Fibroblast of skin of right quadriceps (primary cell): ENCODE measurements at places on chromosomes 13 and 19.

DNA sequence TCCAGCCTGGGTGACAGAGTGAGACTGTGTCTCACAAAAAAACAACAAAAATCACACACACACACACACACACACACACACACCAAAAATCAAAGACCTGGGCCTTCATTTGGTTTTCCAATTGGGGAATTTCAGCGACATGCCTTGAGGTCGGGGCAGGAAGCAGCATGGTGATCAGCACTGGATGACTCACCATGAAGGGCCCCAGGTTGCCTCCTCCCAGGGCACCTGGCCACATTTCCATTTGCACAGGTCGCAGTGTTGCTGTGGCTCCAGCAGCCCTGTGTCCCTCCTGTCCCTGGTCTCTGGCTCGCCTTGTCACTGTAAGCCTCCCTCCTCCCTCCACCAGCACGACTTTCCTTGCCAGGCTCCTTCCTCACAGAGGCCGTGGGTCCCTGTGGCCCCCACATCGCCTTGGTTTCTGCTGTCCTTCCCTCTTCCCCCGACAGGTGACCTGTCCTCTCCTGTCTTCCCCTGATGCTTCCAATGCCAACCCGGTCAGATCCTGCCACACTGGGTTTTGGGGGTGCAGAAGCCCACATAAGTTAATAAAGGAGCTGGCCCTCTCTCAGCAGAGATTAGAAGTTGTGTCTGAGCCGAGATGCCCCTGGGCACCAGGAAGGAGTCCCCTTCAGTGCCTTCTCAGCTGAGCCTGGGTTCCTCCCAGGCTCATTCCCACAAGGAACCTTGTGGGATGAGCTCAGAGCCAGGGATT, 66.7 kb downstream of the GPR12 start:
- no peak for DNase-seq

- DNase-seq = peak; percentile 13
These were observed 31.1 kb downstream of the DNM2 start for GRCh38 chr19:10748927-10749434.

- DNase-seq = no peak
These were observed 198.1 kb downstream of the OXGR1 start for GRCh38 chr13:96796091-96796633.

DNA sequence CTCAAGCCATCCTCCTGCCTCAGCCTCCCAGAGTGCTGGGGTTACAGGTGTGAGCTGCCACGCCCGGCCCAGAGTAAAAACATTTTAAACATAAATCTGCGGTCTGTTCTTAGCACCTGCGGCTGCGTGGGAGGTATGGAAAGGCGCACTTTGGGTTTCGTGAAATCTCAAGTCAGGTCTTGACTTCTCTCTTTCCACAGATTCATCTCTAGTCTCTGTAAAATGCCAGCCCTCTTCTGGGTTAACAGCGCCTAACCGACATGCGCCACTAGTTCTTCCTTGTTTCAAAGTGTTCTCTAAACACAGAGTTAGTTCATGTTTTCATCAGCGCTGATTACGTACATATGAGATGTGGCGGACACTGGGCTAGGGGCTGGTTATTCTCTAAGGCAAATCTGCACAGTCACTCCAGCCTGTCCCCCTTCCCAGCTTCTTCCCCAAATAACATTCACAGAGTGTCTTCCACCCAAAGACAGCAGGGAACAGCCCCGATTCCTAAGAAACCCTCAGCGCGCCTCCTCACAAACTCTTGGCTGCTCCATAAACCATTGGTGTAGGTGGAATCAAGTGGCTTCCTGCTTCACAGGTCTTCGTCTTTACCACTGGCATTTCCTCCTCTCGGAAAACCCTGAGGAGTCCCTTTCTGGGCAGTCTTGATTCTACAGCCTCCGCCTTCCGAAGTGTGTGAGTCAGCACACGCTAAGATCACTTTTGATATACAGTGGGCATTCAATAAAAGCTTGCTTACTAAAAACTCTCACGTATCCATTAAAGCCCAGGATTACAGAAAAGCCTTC, 1.4 kb downstream of the PARP4 start:
- peak; percentile 87 for DNase-seq

- no peak for DNase-seq
These were observed 216.3 kb downstream of the NHLRC3 start for GRCh38 chr13:39254601-39255000.

DNA sequence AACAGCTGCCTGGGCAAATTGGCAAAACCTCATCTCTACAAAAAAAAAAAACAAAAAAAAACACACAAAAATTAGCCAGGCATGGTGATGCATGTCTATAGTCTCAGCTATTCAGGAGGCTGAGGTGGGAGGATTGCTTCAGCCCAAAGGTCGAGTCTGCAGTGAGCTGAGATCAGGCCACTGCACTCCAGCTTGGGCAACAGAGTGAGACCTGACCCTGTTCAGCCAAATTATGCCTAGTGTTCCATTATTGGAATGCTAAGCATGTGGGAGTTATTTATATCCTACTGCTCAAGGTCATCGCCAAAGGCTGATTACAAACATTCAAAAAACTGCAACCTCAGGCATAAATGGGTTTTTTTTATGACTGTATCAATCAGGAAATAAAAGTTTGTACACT, 1251.0 kb upstream of the PCDH9 start:
- DNase-seq = no peak

GRCh38 chr13:95235974-95236373, 65.3 kb downstream of the ABCC4 start:
- DNase-seq = no peak

GRCh38 chr19:4099041-4099764, 24.7 kb downstream of the MAP2K2 start:
- no peak for DNase-seq

GRCh38 chr19:6616011-6616410, 25.1 kb upstream of the CD70 start:
- peak; percentile 46 for DNase-seq

GRCh38 chr19:49850221-49850486, 805 bp upstream of the PTOV1 start:
- DNase-seq = no peak

DNA sequence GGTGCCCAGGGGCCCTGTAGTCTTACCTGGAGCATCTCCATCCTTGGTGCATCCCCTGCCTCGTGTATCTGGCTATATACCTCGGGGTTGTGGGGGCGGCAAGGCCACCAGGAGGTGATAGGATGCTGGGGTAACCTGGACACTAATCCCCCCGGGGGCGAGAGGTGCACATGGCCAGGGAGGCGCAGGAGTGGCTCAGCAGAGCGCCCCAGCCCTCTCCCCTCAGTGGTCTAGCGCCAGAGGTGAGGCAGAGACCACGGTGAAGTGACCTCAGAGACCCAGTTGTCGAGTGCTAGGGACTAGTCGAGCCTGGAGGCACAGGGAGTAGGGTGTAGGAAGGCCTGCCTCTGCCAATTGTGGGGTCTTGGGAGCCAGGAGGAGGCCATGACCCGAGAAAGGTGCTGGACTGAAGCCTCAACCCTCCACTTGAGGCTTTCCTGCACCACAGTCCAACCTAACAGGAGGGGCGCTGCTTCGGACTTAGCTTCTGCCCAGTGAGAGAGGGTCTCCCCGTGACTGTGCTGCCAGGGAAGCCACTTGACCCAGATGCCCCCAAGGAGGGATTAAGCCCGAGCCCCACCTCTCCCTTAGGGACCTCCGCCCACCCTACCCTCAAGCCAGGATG, at the start of gene LHB:
LHB (minus strand) TSS at position 51 of the 625 bp plus-strand sequence; CDS start at position 41, 10 bp downstream.
- no peak for DNase-seq

DNA sequence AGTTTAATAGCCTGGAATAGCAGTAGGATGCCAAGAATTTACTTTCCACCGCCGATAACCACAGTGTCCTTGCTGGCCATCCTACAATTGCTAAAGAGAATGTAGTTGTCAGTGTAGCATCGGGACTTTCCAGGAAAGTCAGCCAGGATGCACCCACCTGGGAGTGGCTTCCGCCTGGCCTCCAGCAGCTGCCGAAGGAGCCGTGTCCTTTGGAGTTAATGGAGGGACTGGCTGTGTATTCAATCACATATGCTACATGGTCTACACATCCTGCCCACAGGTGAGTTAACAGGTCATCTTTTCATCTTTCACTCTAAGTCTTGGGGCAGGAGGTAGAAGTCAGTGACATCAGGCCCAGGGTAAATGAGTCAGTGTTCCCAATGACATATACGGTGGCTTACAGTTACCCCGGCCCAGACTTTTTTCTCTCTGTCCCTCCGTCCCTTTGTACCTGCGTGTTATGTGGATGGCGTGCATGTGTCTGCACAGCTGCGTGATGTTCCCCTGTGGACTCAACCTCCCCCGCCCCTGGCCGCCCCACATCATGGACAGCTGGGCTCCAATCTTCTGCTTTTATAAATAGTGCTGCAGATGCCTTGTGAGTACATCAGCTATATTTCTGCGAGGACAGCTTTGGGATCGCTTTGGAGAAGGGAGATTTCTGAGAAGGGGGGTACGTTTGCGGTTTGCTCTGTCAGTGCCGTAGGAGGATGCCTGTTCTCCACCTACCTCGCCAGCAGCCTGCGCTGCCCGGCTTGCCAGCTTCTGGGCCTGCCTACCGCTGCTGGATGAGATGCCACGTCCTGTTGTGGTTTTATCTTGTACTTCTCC, 63.1 kb downstream of the ATP11A start:
- DNase-seq = no peak

GRCh38 chr13:43119206-43119605, 95.8 kb downstream of the DNAJC15 start:
- DNase-seq = no peak

GRCh38 chr19:40862785-40863184, 12.5 kb upstream of the CYP2A6 start:
- DNase-seq = peak; percentile 19

GRCh38 chr13:75639454-75639853, 3.3 kb downstream of the LMO7 start:
- DNase-seq = no peak

- no peak for DNase-seq
These were observed 6.3 kb downstream of the MAP1S start for GRCh38 chr19:17725422-17726078.

DNA sequence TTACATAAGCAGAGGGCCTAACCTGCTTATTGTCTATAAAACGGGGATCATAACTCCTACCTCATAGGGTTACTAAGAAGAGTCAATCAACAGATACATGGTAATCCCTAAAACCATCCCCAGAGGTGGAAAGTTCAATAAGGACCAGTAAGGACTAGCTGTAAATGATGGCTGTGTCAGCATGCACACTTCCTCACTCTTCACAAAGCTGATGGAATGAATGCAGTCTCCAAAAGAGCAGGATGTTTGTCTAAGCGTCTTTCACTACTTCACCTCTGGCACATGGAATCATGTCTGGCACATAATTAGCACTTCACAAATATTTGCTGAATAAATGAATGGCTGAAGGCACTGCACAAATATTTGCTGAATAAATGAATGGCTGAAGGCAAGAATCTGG, 134.2 kb downstream of the MIPEP start:
- DNase-seq = no peak

DNA sequence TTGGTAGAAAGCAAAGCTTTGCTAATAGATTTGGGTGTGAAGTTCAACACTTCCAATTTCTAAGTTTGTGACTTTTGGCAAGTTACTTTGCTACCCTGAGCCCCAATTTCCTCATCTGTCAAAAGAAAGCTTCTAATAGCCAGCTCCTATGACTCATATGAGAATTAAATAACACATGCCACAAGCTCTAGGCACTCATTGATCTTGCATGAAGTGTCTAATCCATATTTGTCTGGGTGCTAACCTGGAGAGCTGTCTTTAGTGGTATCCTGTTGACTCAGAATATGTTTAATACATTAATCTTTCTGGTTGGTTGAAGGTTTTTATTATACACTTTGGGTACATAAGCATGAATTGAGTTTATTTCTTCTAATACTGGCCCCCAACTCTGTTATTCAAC, 188.8 kb downstream of the POSTN start:
- peak; percentile 53 for DNase-seq

DNA sequence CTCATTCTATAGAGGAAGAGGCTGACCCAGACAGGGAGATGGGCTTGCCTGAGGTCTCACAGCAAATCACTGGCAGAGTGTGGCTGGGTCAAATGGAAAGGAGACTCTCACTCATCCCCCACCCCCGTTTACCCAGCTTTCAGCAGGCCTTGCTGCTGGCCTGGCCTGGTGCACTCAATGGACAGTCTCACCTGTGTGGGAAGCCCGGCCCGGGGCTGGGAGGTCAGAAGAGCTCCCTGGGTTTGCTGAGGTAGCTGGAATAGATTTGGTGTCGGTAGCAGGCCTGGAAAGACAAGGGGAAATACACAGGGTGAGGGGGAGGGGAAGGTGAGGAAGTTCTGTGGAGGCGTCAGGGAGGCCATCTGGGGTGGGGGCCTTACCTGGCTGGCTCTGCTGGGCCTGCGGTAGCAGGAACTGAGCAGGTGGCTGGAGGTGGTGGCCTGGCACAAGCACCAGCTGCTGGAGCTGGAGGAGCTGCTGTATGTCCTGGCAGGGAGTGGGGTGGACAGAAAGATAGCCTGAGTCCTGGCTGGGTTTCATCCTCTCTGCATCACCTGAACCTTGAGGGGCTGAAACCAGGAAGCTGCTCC, 23.5 kb downstream of the ZNF574 start:
- no peak for DNase-seq
